ENCODE measurements at places on chromosomes 7 and 10.

GRCh38 chr10:28276384-28276783, 26.5 kb downstream of the MPP7 start:
- no peak for DNase-seq

- DNase-seq: no peak
Measured at GRCh38 chr10:80660736-80661135, 123.0 kb downstream of the SH2D4B start.

DNA sequence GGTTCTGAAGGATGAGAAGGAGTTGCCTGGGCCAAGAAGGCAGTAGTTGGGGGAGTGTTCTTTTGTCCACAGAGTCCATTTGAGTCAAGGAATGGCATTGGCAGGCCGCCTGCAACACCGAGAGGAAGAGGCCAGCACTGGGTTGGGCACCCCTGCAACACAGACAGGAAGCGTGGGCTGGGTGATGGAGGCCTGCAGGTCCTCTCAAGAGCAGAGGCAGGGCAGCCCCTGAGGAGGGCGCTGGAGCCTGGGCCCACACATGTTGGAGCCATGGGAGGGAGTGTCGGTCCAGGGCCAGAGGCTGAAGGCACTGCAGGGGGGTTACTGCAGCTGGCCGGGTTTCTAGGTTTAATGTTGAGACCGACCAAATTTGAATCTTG, 137.3 kb downstream of the PTPN20 start:
- DNase-seq: no peak

DNA sequence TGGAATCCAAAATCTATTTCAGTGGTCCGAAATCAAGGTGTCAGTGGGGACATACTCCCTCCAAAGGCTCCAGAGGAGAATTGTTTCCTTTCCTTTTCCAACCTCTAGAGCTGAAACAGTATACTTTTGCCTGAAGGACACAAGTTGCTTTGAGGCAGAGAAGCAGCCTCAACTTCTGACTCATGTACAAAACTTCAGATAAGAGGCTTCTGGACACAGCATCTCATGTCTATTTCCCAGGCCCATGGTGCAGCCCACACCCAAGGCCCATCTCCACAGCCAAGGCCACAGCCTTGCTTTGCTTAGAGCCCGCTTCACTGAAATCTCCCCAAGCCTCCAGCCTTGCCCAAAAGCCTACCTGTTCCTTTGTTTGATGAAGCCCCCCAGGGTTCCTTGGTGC, 68.9 kb downstream of the ZNF467 start:
- DNase-seq: no peak

DNA sequence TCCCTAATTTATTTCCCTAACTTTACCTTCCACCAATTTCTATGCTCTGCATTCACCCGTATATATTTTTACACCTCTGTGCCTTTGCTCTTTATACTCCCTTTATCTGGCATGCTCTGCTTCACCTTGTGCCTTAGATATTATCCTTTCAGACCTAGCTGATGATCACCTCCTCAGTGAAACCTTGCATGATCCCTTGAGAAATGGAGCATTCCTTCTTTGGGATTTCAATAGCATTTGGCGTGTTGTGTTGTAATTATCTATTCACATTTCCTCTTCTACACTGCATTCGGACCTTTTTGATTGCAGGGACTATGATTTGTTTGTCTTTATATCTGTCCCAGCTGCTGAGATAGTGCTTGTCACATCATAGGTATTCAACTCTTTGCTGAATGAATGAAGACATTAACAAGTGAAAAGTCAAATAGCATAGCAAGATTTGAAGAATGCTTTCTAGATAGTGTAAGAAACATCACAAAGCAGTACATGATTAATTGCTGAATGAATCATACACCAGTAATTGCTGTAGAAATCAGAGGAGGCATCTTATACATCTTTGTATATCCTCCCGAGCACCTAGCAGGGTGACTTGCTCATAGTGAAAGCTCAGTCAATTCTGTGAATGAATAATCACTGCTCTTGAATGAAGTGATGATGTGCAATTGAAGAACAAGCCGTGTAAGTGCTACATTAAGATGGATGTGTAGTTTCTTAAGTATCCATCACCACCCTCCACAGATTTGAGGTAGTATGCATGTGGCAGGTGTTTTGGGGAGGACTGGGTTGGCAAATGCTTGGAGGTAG, 2.0 kb upstream of the TM9SF3 start:
- DNase-seq: no peak

DNA sequence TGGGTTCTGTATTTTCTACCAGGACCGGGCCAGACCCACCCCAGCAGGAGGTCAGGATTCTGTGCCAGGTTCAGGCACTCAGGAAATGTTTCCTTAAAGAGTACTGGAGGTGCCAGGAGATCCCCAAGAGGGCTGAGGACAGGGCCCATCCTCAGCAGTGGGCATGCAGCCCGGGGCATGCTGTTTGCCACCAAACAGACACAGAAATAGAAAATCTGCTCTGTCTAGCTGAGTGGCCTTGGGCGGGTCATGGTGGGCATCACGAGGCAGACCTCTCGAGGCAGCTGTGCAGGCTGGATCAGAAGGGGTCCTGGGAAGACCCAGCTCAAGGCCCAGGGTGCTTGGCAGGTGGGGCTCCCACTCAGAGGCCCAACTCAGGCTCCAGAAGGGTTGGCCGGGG, 105.0 kb downstream of the FAM53B start:
- DNase-seq: no peak

DNA sequence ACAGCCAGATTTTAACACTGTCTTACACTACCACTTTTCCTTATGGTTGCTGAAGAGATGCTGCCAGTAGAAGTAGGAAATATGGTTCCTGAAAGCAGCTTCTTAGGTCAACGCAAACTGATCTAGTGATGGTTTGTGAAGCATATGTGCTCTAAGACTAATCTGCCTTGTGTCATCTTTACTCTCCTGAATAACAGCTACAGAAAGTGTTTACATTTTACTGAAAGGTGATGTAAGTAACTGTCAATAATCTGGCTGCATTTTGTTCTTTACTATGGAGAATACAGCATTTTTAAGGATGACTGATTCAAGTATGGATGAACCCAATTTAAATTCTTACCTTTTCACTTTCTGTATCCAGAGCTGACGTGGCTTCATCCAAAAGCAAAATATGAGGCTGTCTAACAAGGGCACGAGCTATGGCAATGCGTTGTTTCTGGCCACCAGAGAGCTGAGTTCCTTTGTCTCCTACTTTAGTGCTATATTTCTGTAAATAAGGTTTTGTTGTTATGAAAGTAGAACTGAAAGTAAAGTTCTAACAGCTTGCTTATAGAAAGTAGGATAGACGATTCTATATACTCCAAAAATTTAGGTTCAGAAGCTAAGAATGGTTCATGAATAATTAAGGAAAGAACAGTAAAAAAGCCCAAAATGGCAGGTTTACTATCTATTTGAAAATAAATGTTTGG, 30.2 kb upstream of the ABCB4 start:
- DNase-seq: no peak

DNA sequence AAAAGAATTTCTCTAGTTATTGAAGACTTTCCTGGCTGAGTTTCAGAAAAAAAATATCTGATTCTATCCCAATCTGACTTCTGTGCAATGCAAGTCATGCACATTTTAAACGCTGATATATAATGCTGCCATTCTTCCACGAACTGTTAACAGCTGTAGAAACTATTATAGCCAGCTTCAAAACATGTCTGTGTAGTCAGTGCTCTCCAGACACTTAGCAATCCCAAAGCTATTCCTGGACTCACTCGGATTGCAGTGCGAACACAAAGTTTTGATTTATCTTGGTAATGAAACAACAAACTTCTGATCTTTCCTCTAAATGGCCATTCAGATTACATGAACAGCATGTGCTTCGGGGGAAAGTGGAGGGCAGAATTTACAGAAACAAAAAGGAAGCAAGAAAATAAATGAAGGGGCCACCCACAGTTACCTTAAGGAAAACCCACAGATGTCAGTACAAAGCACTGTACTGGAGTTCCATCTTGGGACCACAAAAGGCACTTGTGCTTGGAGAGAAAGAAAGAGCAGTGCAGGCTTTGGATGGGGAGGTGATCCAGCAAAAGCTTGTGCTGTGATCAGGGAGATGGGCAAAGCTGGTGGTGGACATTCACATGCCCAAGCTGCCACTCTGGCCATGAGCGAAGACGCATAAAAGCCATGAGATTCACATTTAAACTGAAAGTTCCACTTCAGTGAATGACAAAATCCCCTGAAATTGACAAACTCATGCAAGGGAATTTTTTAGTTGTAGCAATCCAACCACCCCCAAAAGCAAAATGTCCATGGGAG, 32.1 kb upstream of the ADO start:
- no peak for DNase-seq

DNA sequence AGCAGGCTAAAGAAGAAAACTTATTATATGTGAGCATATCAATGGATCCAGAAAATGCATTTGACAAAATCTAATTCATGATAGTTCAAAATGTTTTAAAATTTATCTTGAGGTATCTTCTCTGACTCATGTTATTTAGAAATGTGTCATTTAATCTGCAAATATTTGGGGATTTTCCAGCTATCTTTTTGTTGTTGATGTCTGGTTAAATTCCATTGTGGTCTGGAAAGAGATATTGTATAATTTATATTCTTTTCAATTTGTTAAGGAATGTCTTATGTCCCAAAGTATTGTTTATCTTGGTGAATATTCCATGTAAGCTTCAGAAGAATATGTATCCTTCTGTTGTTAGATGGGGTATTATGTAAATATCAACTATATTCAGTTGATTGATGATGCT, 942.5 kb downstream of the KCNMA1 start:
- DNase-seq: no peak

DNA sequence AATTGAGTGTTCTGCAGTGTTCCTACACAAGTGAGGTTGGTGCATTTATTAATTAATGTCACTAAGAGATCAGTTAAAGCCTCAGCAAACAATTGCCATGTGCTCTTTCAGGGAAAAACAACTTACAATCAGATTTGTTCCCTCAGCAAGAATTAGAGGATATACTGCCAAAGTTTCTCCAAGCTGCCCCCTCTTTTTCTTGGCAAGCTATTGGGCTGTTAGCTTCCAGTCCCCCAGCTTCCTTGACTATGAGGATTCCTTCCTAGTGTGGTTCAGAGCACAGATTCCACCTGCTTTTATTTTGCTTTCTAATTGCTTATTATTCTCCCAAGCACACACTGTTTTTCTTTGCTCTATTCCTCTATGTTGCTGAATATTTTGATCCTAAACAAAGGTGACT, 112.7 kb downstream of the RBM20 start:
- DNase-seq: peak; percentile 44

DNA sequence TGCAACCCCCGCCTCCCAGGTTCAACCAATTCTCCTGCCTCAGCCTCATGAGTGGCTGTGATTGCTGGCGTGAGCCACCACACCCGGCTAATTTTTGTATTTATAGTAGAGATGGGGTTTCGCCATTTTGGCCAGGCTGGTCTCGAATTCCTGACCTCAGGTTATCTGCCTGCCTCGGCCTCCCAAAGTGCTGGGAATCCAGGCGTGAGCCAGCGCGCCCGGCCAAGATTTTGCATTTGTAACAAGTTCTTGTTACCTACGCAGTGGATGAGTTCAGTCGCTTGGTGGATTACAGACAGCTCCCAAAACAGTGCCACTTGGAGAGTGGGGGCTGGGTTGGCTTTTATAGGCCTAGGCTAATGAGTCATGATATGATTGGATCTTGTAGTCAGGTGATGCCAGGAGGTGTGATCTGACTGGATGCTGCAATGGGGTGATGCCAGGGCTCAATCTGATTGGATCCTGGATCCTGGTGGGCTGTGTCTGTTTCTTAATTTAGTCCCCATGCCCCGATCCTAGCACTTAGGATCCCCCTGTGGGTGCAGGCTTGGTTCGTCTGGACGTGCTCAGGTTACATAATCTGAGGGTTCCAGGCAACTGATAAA, 20.3 kb downstream of the SBDS start:
- DNase-seq: no peak

DNA sequence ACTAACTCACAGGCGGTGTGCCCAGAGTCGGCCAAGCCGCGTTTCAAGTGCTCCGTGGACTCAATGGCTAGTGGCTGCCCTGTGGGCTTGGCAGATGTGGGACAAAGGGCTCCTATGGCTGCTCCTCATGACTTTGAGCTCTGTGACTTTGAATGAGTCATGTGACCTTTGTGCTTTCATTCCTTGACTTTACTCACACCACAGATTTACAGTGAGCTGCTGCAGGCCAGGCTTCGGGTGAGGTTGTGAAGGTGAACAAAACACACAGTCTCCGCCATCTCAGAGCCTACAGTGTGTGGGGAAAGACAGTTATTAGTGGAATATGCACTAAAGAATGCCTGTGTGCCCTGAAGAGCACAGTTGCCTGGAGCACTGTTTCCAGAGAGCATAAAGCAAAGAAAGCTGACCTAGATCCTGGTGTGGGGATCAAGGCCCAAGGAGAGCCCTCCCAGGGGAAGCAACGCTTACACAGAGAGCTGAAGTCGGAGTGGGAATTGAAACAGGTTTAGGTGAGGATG, 29.7 kb upstream of the PLEKHA1 start:
- no peak for DNase-seq

DNA sequence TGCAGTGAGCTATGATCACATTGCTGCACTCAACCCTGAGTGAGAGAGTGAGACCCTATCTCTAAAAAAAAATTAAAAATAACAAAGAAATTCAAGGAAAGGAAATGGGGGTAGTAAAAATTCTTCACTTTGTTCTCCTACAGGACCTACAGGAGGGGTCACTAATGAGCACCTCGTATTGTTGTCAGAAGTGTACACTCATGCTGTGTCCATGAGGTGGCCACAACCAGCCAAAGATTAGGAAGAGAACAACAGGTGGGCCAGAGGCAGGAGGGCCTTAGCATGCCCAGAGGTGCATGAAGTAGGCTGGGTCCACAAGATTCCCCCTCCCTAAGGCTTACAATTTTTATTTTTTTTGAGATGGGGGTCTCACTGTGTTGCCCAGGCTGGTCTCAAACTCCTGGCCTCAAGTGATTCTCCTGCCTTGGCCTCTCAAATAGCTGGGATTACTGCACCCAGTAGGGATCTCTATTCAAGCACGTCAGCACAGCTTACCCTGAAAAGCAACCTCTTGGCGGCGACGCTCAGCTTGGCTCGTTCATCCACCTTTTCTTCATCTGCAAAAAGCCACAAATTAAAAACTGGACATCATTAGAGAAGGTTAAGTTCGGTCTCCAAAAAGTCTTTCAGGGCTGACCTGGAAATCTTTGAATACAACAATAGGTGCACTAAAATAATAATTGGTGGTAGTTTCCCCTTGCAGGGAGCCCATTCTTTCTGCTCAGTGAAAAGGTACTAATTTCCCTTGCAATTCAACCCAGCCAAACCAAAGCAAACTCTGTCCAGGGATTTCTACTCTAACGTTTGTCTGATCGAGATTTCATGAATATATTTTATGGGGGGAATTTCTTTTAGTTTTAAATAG, 104.4 kb downstream of the SVIL start:
- no peak for DNase-seq

- DNase-seq: no peak
Measured at GRCh38 chr10:132908621-132909295, 33.6 kb downstream of the CFAP46 start.

GRCh38 chr7:1214516-1214915, 18.2 kb upstream of the UNCX start:
- no peak for DNase-seq

GRCh38 chr10:124918191-124918830, 23.6 kb upstream of the ZRANB1 start:
- DNase-seq: no peak
